ENCODE measurements at places on chromosomes 2 and 18.

GRCh38 chr2:197360744-197361156 is 50.2 kb upstream of the ANKRD44 start:
- DNase-seq, result no peak

- DNase-seq, result no peak
Observed at GRCh38 chr2:61100801-61101200, 35.1 kb downstream of the SANBR start.

DNA sequence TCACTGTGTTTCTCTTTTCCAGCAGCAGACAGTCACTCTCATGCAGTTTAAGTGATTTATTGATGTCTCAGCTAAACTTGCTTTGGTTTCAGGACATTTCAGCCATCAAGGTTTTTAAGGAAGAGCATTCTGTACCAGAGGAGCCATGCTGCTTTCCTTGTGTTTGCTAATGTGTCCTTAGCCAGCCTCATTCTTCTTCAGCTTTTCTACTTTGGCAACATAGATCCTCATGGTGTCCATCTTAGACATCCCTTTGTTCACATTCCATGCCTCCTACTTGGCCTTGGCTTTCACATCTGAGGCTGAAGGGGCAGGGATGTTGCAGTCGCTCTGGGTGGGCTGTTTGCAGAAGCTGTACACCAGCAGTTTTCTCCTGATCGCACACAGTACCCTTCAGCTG is 68.2 kb downstream of the OTX1 start:
- no peak for DNase-seq

GRCh38 chr2:196718419-196719109 is 79.0 kb downstream of the CCDC150 start:
- DNase-seq, result no peak

DNA sequence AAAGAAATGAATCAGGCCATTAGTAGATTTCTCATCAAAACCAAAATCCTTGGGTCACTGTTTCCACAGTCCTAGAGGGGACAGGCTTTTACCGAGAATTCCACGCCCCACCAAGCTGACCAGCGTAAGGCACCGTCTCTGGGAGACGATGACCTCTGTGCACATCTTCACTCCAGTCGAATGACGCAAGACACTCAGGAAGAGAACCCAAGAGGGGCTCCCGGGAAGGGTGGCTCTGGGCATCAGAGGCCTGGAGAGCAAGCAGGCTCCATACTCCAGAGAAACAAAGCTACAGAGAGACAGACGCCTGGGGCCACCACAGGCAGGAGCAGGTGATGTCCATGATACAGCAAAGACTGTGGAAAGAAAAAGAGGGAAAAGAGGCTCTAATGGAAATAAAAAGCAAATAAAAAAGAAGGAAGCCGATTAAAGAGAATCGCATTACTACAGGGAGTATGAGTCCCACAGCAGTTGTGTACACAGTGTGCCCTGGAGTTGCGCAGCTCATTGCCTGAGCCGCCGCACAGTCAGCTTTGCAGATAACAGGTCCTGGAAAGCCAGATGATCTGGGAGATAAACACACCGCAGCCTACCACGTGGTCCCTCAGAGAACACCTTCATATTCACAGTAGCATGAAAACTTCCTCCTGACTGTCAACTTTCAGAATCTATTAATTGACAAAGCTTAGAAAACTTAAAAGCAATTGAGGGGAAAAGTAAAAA is 572.7 kb upstream of the SALL3 start:
- DNase-seq, result no peak

GRCh38 chr18:23585007-23585871 is 1.1 kb downstream of the NPC1 start:
- peak; percentile 56 for DNase-seq

- no peak for DNase-seq
Observed at GRCh38 chr18:51361130-51361860, 163.8 kb upstream of the MEX3C start.

DNA sequence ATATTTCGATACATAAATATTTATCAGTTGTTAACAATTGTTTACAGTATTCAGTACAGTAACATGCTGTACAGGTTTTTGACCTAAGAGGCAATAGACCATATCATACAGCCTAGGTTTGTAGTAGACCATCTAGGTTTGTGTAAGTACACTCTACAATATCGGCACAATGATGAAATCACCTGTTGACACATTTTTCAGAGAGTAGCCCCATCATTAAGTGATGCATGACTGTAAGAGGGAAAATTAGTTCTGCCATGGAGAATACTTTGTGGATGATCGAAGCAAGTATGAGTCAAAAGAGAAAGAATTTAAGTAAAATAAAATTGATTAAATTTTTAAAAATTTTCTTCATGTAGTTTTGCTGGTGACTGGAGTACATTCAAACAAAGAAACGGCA is 32.6 kb downstream of the VIT start:
- DNase-seq, result no peak

- DNase-seq, result no peak
Observed at GRCh38 chr2:217291259-217291658, 431.4 kb upstream of the TNP1 start.

DNA sequence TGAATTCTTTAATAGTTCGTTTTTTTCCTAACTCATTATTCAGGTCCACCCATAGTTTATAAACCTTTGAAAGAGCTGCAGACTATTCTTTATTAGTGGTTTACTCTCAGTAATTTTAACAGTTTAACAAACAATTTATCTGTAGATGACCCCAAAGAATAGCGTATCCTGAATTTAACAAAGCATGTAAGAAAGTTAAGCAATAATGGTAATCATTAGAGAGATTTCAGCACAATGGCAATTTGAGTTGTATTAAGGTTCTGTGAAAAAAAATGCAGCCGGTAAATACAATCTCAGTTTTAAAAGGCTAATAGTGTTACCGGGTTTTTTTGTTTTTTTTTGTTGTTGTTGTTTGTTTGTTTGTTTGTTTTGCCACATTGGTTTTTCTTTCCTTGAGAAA is 40.3 kb downstream of the RBM45 start:
- DNase-seq, result no peak

- peak; percentile 55 for DNase-seq
Observed at GRCh38 chr2:158953926-158954763, 14.3 kb upstream of the TANC1 start.

GRCh38 chr2:231708773-231709635 is 679 bp downstream of the PTMA start:
- DNase-seq, result no peak

DNA sequence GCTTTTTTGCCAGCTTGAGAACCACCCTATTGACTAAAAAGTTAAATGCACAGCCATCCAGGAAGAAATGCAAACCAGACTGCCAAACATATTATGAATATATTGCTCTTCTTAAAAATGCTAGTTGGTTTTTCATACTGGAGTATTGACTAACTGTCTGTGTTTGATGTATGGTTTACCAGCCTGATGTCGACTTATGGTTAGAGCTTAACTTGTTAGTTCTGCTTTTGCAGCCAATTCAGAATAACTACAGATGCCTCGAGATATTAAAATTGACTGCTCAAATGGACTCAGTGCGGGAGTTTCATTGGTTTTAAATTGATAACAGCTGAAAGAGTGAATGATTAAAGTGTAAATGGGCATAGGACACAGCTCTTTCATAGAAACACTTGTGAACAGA is 369.8 kb downstream of the ARHGAP15 start:
- no peak for DNase-seq

DNA sequence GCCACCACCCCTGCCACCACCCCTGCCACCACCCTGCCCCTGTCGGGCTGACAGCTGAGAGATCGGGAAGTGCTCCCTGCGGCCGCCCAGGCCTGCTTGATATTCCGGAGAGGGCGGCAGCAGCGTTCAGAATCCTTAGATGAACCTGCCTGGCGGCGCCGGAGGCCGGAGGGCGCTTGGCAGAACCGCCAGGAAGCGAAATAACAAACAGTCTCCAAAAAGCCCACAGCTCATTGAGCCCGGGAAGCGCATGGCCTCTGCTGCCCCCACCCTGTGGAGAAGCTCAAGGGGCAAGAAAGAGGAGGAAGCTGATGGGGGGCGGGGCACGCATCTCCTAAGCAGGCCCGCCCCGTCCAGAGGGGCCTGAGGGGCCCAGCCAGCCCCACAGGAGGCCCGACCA is 92.2 kb upstream of the MBOAT2 start:
- no peak for DNase-seq

- no peak for DNase-seq
Observed at GRCh38 chr18:72407048-72407447, 137.1 kb downstream of the CBLN2 start.

- no peak for DNase-seq
Observed at GRCh38 chr2:225011585-225011984, 30.7 kb downstream of the DOCK10 start.

- DNase-seq, result no peak
Observed at GRCh38 chr2:54708584-54709335, 14.7 kb upstream of the EML6 start.

- DNase-seq, result no peak
Observed at GRCh38 chr2:8264981-8265380, 416.9 kb upstream of the ID2 start.

- DNase-seq, result no peak
Observed at GRCh38 chr2:130785466-130786055, 30.2 kb downstream of the AMER3 start.

DNA sequence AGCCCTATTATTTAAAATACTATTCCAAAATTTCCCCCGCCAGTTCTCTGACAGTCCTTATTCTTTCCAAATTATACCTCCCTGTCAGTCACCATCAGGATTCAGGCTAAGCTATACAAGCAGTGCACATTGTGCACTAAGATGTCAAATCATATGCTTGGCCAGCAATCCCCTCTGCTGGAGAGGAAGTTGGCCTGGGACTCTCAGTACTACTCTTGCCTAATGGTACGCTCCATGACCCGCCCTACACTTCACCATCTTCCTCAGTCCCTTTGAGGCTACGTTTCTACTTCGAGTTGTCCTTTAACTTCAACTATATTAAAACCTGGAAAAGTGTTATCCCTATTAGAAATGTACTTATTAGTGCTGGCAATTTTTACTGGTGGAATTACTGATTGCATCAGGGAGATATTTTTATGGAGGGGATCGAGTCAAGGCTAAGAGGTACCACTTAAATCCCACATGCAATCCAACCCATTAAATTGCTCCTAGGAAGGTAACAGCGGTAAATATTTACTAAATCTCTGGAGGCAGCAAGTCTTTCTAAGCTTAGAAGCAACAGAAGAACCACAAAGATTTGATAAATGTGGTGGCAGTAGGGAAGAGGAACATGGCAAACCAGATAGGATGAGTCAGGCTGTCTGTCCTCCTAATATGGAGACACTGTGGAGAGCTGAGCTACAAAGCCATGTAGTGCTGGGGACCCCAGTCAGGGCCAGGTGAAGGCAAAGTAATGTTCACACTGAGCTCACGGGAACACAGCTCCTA is 2.7 kb downstream of the USP40 start:
- DNase-seq, result no peak

GRCh38 chr18:59202258-59202820 is 17.6 kb upstream of the GRP start:
- no peak for DNase-seq

Data from RWPE1 (cell line).